CD4-positive, CD25-positive, alpha-beta regulatory T cell (primary cell): ENCODE measurements at places on chromosomes 16 and 17. TPM values are rescaled to one million over a fixed set of nuclear protein-coding genes. Genes with fewer than 3 reads are reported as not detected.

The TMEM92 gene
- not detected for total RNA-seq

The SKAP1 gene
- total RNA-seq, result 196 TPM

The C16orf96 gene
- total RNA-seq, result 0.17 TPM

The KRTAP3-2 gene
- total RNA-seq, result not detected

The MT1G gene
- total RNA-seq, result not detected

DNA sequence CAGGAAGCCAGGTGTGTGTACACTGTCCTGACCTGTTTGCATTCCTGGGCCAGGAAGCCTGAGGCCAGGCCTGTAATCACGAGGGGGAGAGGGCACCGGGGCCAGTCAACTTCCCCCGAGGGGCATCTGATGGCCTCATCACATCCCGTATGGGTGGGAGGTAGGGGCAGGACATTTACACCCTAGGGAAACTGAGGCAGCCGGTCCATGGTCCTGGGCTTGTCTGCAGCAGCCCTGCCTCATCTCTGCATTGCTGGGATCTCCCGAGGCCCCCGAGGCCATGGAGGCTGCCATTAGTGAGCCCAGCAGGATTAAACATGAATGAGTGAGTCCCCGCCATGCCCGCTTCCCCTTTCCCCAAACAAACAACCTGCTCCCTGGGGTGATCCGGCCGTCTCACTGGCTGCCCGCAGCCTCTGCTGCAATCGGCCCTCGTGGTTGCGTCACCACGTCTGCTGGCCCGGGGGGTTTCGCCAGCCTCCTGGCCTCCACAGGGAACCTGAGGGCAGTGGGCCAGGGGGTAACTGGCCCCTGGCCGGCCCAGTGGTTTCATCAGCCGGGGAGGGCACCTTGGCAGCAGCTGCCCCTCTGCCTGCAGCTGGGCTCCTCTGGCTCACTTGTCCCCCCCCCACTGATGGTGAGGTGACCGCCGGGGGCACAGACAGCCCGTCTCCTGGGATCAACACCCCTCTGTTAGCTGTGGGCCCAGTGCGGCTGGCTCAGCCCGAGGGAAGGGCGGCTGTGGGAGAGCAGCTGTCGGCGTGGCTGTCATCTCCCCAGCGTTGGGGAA, 88.3 kb upstream of the GSE1 start:
- H3K27ac ChIP-seq, result no peak overlapping the region
- no peaks in the 10 kb centered on the region for H3K36me3 ChIP-seq
- no peak for DNase-seq
- no peaks in the 10 kb centered on the region for H3K4me1 ChIP-seq
- H3K4me3 ChIP-seq, result no peak overlapping the region

- no peaks in the 10 kb centered on the region for H3K4me1 ChIP-seq
- H3K27ac ChIP-seq, result no peak overlapping the region
- H3K27me3 ChIP-seq, result no peaks in the 10 kb centered on the region
- no peak overlapping the region for H3K4me3 ChIP-seq
- no peak for DNase-seq
- H3K36me3 ChIP-seq, result no peaks in the 10 kb centered on the region
Observed at GRCh38 chr17:80612997-80613731, 68.5 kb downstream of the RPTOR start.

GRCh38 chr17:79541056-79541850, 69.6 kb downstream of the RBFOX3 start:
- H3K27me3 ChIP-seq, result no peaks in the 10 kb centered on the region
- H3K4me1 ChIP-seq, result no peaks in the 10 kb centered on the region
- no peaks in the 10 kb centered on the region for H3K36me3 ChIP-seq
- no peak overlapping the region for H3K4me3 ChIP-seq

DNA sequence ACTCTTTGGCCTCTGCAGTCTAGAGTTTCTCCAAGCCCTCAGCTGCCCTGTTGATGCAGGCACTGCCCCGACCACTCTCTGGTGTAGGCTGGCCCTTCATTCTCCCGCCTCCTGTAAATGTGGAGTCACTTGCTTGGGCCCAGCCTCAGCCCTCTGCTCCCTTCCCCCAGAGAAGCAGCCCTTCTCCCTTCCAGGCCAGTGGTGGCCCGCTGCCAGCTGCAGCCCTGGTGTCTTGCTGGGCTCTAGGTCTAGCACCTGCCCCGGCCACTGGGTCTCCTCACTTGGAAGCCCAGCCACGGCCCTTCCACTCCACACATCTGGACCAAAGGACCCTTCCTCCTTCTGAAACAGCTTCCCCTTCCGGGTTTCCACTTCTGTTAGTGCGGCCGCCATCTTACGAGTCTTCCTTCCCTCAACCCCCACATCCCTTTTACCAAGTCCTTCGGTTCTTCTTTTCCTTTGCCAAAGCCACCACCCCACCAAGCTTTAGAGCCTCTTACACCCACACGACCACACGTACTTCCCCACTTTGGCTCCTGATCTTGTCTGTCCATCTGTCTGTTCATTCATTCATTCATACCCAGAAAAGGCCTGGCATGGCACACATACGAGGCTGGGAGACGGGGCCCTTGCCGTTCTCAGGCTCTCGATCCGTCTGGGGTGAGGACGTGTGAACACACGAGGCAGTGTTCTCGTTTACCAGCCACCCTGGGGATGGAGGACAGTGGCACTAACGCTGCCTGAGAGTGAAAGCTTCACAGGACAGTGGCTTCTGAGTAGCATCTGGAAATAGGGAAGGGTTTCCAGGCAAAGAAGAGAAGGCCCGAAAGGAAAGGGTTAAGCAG, 68.0 kb downstream of the ABR start:
- no peak for DNase-seq
- H3K27me3 ChIP-seq, result no peaks in the 10 kb centered on the region
- peaks cover 39% of the 10 kb centered on the region for H3K4me1 ChIP-seq
- H3K4me3 ChIP-seq, result no peak overlapping the region
- H3K27ac ChIP-seq, result no peak overlapping the region

GRCh38 chr17:60077672-60078519, 825 bp downstream of the HEATR6 start:
- H3K27me3 ChIP-seq, result no peaks in the 10 kb centered on the region

DNA sequence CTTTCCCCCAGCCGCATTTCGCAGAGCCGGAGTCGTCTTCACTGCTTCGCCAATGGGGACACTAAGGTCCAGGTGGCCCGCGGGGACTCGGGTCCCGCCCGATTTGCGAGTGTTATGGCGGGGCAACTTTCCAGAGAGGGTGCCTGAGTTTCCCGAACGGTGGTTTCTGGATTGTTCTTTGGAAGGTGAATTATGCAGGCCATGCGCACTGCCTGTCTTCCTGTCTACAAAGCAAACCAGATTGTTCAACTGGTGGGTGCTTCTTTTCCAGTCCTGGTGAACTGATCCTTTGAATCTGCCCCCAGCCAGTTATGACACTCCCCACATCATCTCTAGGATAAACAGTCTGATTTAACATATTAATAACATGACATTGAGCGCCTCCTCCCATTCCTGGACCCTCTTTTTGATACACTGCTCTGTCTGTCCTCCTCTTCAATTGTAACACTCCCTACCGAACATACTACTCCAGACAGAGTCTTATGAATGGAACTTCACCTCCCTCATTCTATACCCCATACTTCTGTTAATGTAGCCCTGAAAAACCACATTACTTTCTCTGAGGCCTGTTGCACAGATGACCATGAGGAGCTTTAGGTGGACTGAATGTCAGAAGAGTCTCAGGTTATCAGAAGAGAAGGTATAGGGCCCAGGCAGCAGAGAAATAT, 159.0 kb downstream of the RAB11FIP4 start:
- H3K4me1 ChIP-seq, result peaks cover 14% of the 10 kb centered on the region
- no peaks in the 10 kb centered on the region for H3K27me3 ChIP-seq
- no peaks in the 10 kb centered on the region for H3K36me3 ChIP-seq
